ENCODE measurements at places on chromosomes 13 and 19.

DNA sequence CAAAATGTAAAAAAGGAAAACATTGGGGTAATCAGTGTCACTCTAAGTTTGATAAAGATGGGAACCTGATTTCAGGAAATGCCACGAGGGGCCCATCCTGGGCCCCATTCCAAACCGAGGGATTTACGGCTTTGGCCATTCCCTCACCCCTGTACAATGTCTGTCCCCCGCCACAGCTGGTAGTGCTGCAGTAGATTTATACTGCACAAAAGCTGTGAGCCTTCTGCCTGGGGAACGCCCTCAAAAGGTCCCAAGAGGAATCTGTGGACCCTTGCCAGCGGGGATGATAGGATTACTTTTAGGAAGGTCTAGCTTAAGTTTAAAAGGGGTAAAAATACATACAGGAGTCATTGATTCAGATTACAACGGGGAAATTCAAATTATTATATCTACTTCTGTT, 173.4 kb upstream of the SGCG start:
- no peak for DNase-seq

GRCh38 chr19:30089086-30089665, 147.1 kb downstream of the URI1 start:
- DNase-seq, result no peak

DNA sequence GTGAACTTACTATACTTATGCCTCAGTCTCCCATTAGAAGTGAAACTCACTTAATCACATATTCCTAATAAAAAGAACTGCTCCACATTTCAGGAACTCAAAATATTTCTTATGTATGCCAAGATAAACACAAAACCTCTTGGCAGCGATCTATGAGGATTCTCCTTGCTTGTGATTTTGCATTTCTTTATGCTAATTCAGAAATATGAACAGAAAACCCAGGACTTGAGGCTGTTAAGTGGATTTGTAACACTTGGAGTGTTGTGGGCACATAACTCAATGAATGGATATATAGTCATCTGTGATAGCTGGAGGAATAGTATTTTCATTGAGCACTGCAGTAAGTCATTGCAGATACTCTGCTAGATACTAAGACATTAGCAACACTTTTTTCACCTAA, 5.6 kb upstream of the KATNAL1 start:
- no peak for DNase-seq

- no peak for DNase-seq
Measured at GRCh38 chr13:111924678-111925075, 142.3 kb upstream of the SOX1 start.

- no peak for DNase-seq
Measured at GRCh38 chr13:48412881-48413351, at the start of gene LPAR6. Gene LPAR6, minus strand, starts transcription at chr13:48413113. Its CDS starts 690 bp downstream, at chr13:48412423.

- DNase-seq, result no peak
Measured at GRCh38 chr13:25109341-25109740, 13.4 kb downstream of the PABPC3 start.

DNA sequence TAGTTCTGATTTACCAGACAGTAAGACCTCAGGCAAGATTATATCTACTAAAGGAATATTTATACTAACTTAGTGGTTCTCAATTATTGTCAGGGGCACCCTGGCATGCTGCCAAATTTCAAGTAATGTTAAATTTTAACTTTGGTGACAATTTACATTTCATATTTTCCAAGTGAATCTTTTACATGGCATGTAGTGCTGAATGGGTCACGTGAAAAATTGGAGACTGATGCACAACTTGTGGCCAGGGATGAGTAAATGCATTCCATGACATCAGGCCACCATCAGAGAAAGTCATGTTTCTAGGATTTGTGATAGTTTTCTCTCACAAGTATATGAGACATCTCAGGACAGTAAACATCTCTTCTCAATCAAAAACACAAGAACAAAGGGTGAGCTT, 202.6 kb upstream of the SOX21 start:
- no peak for DNase-seq

DNA sequence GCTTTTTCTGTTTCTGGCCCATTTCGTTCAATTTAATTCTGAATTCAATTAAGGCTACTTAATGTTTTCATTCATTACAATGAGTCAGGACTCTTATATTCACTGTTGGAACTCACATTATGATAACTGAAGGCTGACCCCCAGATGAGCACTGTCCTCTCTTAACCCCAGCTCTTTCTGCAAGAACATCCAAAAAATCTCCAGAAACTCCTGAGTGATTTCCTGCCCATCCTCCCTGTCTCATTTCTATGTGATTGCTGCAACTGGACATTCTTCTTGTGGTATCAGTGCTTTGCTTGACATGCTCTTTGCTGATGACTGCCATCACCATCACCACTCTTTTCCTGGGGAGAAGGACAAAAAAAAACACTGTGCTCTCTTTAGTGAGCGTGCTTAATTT, 240.3 kb downstream of the SPRY2 start:
- DNase-seq, result peak; percentile 12

DNA sequence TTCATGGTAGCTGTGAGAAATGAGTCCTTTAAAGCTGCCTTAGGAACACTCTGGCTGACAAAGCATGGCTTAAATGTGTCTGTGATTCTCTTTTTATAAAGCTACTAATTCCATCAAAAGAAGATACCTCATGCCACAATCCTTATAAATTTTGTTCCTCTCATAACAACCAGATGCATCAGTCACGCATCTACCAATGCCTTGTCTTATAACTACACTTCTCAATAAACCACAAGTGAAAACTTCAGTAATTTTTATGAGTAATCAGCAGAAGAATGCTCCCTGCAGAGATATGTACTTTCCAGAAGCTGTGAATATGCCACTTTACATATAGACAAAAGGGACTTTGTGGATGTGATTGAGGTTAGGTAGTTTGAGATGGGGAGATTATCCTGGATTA, 147.8 kb downstream of the SUCLA2 start:
- DNase-seq, result no peak

DNA sequence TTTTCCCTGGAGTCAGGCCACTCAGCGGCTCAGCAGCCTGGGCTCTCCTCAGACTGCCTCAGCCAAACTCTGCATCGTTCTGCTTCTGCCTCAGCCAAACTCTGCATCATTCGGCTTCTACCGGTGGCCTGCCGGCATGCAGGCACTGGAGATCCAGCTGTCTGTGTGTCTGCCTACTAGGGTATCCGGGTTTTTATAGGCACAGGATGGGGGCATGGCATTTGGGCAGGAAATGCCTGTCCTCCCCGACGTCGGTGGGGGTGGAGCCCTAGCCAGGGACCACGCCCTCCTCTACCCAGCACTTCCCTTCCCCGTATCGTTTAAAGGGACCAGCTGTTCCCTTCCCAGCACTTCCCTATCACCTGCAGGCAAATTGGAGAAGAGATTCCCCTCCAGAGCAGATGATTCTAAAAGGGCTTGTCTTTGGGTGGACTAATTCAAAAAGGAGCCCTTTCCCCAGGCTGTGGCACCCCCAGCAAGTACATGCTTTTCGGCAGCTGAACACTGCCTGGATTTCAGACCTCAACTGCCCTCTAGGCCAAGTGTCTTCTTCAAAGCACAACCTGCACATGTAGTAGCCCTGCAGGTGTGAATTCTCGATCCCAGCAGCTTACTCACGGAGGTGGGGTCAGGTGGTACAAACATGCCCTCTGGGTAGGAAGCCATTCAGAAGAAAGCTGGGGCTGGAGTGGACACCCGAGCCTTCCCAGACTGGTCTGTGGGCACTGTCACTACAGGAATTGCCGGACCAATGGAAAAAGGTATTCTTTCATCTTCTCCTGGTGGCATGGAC, 25.4 kb upstream of the GPR12 start:
- DNase-seq, result no peak

GRCh38 chr19:42214810-42215485, 2.5 kb downstream of the DEDD2 start:
- DNase-seq, result no peak

All from brain pericyte (primary cell).